ENCODE measurements at places on chromosomes 3 and 15.

DNA sequence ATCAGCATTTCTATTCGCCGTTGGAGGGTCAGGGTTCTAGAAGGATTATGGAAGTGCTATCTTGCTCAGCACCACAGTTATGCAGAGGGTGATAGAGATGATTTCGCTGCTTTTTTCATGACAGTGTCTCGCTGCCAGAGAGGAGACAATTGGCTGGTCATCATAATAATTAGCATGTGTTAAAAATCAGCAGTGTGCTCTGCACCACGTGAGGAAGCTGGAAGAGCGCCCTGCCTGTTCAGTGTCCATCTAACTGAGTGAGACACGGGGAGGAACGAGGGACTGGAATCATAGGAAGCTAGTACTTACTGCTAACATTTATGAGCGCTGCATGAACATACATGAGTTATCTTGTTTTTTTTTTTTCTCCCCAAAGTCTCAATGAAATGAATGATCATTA is 116.2 kb upstream of the PLAAT1 start:
- no peak for DNase-seq

- no peak for DNase-seq
These were observed 8.6 kb upstream of the ZNF621 start for GRCh38 chr3:40516201-40516600.

DNA sequence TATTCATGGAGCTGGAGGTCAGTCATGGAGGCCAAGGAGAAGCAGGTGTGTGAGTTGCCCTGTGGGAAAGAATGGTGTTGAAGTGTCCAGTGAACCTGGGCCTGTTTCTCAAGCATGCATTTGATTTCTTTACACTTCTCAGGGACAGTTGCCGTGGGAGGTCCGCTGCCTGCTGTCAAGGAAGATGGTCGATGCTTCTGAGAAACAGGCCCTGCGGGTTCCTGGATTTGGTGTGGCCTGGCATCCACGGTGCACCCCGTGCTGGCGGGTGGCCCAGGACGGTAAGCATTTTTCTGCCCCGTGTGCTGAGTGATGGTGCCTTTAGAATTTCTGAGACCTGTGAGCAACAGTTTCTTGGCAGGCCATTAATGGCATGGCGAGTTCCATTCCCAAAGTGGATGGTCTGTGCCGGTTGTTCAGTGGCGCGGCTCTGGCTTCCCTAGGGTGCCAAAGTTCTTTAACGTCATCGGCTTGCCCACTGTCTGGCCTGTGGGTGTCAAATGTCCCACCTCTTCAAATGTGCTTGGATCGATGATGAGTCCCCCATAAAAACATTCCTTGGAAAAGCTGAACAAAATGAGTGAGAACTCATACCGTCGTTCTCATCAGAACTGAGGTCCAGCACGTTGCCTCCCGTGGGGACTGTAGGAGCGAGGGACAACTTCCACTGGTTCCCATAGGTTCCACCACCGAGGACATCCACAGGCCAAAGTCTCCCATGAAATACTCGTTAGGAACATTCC is 107.2 kb downstream of the SNRPN start:
- no peak for DNase-seq

DNA sequence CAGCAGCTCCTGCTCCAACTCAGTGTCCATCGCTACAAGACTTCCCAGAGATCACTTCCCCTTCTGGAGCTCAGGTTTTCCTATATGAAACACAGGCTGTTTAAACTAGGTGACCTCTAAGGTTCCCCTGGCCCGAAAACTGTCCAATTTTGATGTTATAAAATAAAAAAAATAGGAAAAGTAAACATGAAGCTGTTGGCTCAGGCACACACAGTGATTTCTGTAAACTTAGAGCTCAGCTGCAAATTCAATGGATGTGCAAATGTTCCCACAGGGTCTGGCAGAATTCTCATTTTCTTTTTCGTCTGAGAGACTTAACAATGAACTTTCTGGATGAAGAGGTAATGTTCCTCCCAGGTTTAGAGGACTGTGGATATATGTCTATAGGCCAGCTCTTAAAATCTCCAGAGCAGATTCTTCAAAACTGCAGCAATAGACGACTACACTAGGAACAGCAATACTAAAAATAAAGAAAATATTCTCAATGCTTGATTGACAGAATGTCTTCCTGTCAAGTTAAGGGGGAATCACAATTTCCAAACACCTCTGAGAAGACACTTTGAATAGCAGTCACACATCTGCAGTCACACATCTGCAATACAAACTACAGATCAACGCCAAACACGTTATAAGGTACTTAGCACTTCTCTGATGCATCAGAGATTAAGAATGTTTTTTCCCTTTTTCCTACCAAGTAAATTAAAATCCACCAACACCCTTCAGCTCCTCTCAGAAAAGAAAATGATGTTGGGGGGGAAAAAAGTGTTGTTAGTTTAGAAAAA is 2.8 kb downstream of the NUP210 start:
- DNase-seq = no peak

DNA sequence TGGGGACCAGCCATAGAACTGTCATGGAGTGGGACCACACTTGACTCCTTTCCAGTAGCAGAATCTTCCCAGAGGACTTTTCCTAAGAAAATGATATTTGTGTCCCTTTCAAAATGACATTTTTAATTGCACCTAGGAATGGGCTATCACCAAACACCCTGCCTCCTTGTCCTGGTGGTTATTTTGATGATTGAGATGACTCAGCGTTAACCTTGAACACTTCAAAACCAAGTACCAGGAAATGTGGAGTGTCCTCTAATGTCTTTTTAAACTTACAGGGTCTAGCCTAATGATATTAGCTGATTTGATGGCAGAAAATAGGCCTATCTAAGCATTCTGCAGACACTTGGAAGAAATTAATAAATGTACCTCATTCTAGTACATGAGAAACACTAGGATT is 90.7 kb downstream of the HHLA2 start:
- no peak for DNase-seq

DNA sequence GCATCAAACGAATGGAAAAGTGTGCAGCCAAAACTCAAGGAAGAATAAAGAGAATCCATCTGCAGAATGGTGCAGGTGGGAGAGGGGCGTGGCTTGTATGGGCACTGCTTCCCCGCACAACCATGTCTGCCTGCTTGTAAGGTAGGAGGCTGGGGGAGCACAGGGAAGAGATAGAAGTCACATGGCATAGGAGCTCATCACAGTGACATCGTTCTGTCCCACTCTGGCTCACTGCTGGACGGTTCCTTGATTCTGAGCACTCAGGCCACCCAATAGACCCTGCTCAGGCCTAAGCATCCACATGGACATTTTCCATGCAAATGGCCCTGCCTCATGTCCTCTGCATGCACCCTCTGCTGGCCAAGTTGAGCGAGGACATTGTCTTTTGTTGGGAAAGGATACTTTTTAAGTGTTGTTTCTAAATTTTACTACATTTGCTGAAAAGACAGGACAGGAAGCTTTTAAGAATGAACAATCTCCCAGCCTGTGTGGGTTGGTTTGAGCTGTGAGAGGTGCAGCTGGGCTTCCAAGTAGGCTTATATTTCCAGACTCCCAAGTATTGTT is 3.1 kb downstream of the MYLK start:
- no peak for DNase-seq

- no peak for DNase-seq
These were observed 406.5 kb upstream of the THBS1 start for GRCh38 chr15:39174332-39174731.

DNA sequence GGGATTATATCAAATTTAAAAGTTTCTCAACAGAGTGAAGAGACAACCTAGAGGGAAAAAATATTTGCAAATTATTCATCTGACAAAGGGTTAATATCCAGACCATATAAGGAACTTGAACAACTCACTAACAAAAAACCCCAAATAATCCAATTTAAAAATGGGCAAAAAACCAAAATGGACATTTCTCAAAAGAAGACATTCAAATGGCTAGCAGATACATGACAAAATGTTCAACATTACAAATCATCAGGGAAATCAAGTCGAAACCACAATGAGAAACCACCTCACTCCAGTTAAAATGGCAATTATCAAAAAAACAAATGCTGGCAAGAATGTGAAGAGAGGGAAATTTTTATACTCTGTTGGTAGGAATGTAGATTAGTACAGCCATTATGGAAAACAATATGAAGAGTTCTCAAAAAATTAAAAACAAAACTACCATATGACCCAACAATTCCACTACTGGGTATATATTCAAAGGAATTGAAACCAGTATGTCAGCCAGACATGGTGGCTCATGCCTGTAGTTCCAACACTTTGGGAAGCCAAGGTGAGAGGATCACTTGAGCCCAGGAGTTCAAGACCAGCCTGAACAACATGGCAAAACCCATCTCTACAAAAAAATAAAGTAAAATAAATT is 88.5 kb downstream of the CSNK1G1 start:
- DNase-seq = no peak

Data from cortex of kidney (tissue), 1 donor.